AG09309 (cell line): ENCODE measurements at places on chromosomes 5 and 9.

- peak; percentile 45 for DNase-seq
These were observed 116.0 kb downstream of the UNC13B start for GRCh38 chr9:35277628-35278359.

DNA sequence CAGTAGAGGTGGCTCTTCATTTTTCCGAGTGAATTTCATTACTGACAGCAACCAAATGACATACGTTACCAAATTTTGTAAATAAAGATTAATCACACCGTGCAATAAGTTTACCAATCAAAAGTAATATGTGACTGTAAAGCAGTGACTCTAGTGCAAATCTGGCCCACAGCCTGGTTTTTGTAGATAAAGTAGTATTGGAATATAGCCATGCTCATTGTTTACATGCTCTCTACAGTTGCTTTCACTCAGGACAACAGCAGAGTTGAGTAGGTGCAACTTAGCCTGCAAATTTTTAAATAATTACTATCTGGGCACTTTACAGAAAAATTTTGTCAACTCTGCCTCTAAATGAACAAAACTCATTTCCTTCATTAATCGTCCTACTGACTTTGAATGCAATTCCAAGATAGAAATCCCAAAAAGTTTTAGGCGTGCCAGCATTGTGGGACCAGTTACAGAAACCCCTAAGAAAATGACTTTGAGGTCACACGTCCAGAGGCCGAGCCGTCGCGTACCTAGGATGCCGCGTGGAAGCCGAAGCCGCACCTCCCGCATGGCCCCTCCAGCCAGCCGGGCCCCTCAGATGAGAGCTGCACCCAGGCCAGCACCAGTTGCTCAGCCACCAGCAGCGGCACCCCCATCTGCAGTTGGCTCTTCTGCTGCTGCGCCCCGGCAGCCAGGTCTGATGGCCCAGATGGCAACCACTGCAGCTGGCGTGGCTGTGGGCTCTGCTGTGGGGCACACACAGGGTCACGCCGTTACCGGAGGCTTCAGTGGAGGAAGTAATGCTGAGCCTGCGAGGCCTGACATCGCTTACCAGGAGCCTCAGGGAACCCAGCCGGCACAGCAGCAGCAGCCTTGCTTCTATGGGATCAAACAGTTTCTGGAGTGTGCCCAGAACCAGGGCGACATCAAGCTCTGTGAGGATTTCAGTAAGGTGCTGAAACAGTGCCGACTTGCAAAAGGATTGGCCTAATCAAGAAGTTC lies 180.7 kb upstream of the TLE4 start:
- DNase-seq, result no peak

- no peak for DNase-seq
These were observed 118.2 kb upstream of the HMHB1 start for GRCh38 chr5:143693651-143694252.

GRCh38 chr9:109454601-109455155 lies 43.4 kb downstream of the PTPN3 start:
- DNase-seq, result no peak

GRCh38 chr9:36135741-36136271 lies 727 bp upstream of the GLIPR2 start:
- DNase-seq, result no peak

DNA sequence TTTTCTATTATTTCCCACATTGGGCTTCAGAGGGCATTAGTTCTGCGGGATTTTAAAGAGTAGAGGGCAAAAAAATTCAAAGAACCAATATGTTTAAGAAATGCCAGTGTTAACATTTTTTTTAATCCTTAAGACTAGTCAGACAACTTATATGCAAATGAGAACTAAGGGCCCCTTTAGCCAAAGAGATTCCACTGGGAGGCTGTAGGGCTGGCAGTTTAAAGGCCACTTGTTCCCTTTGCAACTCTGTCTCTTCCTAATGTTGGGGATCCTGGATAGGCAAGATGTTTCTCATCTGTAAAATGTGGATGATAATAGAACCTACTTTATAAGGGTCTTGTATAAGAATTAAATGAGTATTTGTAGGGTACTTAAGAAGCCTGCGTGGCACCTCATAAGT lies 1395.9 kb downstream of the PTPRD start:
- no peak for DNase-seq

GRCh38 chr9:94888775-94889174 lies 162.3 kb downstream of the AOPEP start:
- DNase-seq, result no peak

GRCh38 chr5:138303372-138303771 lies 28.2 kb downstream of the CDC25C start:
- no peak for DNase-seq

GRCh38 chr5:72633649-72634048 lies 126.4 kb upstream of the ZNF366 start:
- DNase-seq, result peak; percentile 53

GRCh38 chr9:2000314-2000713 lies 14.8 kb upstream of the SMARCA2 start:
- no peak for DNase-seq

DNA sequence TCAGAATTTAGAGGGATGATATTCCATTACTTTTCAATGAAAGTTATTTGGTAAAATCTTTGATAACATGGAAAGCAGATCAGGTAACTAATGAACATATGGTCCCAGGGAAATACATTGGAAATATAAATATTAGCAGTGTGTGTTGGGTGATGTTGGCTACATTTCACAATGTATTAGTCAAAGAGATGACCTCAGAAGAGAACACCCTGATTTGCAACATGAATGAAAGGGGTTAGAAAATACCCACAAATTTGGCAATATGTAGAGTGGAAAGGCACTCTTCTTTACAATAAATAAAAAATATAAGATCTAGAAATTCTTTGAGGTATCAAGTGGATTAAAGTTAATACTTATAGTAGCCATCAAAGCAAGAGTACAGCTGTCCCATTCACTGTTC lies 606.7 kb downstream of the PSAT1 start:
- no peak for DNase-seq

GRCh38 chr5:112418659-112419163 lies 366 bp downstream of the EPB41L4A start:
- no peak for DNase-seq

DNA sequence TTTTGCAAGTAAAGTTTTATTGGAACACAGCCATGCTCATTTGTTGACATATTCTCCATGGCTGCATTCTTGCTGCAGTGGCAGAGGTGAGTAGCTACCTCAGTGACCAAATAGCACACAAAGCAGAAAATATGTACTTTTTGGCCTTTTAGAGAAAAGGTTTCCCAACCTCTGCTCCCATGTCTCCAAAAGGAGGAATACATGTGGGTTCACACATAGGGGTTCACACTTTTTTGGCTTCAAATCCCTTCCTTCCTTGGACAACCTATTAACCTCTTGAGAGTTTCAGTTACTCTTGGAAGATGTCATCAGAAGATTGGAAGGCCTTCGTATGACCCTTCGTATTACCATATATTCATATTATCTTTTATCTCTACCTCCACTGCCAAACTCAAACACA lies 285.1 kb upstream of the TUT7 start:
- no peak for DNase-seq

DNA sequence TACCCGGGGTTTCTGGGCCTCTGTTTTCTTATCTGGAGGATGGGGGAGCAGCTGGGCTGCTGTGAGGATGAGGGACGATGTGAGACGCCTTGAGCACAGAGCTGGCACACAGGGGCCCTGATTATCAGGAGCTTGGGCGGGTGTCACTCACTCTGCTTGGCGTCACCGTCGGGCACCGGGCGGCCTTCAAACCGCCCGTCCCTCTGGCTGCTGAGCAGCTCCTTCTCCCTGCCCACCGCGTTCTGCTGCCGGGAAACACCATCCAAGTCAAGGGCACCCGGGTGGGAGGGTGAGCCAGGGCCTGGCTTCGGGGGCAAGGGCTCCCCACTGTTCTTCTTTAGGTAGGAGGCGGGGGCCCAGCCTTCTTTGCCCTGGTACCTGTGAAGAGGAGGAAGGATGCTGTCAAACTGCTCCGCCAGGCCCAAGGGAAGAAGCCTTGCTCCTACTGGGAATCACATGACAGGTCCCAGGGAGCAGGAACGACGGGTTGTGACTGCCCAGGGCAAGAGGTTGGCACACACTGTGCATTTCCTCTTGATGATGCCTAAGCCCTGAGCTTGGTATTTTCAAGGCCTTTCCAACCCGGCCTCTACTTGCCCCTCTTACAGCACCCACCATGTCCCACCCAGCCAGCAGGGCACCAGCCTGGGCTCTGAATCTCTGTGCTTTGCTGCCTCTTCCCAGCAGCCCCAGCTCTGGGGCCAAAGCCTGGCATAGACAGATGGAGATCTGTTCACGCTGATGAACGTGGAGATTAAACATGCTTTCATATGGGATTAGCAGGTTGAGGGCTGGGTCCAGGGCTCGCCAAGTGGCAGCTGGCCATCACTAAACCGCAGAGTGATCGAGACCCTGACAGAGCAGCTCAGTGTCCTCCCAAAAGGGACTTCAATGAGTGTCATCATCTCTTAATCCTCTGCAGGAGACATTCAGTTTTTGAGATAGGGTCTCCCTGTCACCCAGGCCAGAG lies 66.9 kb upstream of the UBTD2 start:
- no peak for DNase-seq

DNA sequence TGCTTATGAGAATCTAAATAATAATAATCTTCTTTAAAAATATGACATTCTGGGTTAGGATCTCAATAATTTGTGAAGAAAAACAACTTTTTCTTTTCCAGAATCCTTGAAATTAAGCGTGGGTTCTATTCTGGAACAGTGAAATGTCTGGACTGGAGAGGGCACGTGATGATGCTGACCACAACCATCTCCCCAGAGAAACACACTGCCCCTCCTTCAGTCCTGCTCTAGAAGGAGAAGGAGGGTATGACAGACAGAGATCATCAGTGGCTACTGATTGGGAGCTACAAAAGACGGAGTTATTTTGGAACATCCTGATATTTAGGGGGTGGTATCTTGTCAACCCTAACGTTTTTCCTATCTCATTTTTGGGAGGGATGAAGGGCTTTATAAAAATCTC lies 40.2 kb downstream of the MEF2C start:
- no peak for DNase-seq

- no peak for DNase-seq
These were observed 441.1 kb downstream of the SEMA5A start for GRCh38 chr5:9104571-9105339.
